BJ (cell line): ENCODE measurements at places on chromosomes 3 and 15.
A peak's percentile ranks its signal among the peaks of the same experiment; 100 is the strongest.

DNA sequence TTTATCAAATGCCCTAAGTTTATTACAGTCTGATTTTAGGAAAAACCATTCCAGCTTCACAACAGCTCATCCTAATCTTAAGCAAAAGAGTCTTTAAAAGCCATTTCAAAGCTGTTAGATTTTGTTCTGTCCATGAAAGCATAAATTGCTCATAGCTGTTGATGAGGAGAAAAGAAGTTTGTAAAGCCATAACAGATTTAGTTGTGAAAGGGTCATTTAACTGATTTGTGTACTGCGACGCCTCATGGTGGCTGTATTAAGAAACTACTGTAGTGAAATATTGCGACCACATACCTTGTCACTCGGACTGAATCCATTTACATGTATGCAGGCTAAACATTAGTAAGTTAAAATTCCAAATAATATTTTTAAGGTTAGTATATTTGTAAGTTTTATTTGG is 20.9 kb downstream of the BBX start:
- no peak for DNase-seq

DNA sequence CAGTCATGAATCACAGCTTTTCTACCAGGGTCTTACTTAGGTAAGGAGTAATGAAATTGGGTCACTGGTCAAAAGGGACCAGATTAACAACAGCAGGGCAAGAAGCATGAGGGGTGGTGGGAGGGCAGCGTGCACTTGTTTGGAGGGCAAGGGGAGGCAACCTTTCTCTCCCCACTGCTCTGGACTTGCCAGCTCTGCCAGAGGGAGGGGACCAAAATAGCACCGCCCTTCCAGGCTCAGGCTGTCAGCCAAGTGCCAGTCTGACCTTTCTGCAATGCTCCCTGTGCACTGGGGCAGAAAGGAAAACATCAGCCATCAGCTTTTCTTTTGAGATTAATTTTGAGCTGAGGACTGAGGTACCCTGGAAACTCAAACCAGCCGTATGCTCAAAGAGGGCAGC is 4.5 kb upstream of the ULK3 start:
- DNase-seq = no peak

- no peak for DNase-seq
These were observed 32.9 kb upstream of the FBLN2 start for GRCh38 chr3:13515786-13516759.

GRCh38 chr3:139227827-139228226 is 116.0 kb upstream of the MRPS22 start:
- no peak for DNase-seq

GRCh38 chr3:95334461-95334860 is 1271.6 kb downstream of the NSUN3 start:
- DNase-seq = no peak

- DNase-seq = no peak
These were observed 4.4 kb upstream of the VHL start for GRCh38 chr3:10137178-10137577.

DNA sequence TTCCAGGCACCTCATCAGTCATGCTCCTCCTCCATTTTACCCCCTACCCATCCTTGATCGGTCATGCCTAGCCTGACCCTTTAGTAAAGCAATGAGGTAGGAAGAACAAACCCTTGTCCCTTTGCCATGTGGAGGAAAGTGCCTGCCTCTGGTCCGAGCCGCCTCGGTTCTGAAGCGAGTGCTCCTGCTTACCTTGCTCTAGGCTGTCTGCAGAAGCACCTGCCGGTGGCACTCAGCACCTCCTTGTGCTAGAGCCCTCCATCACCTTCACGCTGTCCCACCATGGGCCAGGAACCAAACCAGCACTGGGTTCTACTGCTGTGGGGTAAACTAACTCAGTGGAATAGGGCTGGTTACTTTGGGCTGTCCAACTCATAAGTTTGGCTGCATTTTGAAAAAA is 52.6 kb downstream of the CAPN3 start:
- no peak for DNase-seq

DNA sequence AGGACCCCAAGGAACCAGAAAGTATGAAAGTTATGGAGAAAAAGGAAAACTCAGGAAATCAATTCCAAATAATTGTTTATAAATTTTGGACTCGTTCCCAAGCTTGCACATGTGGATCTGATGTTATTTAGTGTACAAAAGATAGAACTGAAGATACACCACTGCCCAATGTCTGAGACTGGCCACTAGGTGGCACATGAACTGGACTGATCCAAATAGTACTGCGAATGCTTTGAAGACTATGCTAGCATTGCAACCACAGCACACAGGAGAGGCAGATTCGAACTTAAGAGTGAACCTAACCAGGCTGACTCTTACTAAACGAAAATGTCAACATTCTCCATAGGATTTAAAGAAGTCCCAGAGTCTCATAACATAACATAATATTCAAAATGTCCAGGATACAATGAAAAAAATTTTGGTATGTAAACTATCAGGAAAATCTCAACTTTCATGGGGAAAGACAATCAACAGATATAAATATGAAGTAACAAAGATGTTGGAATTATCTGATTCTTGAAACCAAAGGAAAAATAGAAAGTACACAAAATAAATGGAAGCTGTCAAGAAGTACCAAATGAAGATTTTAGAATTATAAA is 596.7 kb downstream of the FGF12 start:
- no peak for DNase-seq

GRCh38 chr15:64894395-64895056 is 17.2 kb upstream of the ANKDD1A start:
- no peak for DNase-seq

GRCh38 chr3:121863801-121864200 is 28.8 kb downstream of the EAF2 start:
- no peak for DNase-seq

GRCh38 chr3:16277471-16277870 is 12.5 kb downstream of the OXNAD1 start:
- DNase-seq = peak; percentile 10

DNA sequence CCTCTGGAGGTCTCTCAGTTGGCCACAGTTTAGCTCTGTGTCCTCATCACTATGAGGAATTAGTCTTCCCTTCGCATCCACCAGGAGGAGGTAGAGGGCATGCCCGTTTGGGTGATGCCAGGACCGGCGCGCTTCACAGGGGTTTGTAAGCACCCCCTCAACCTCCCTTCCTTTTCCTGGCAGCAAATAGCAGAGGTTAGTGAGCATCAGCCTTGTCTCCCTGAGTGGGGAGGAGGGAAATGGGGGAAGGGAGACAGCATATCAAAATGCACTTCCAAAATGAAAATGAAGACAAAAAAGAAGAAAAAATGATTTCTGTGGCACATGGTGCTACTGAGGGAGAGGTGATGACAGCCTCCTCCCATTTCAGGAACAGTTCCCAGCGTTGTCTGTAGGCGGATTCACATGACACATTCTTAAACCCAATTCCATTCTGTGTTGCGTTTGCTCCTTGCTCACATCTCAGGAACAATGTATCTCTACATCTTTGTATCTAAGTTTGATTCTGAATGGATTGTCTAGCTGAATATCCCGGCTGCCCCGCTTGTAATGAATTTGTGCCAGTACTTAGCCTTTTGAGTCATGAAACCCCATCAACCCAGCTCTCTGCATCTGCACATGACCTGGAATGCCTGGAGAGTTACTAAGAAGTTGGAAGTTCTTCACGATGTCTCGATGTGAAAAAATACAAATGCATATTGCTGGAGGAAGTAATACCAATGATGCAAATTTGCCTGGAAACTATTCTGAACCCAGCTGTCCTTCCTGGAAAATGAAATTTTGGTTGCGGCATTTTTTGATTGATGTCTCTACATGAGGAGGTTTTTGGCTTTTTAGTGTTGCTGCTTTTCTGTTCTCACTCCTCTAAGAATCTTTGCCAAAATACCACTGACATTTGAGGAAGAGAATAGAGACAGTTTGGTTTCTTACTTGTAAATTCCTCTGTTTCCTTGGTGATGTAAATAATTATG is 45.2 kb downstream of the TYRO3 start:
- DNase-seq = peak; percentile 53

GRCh38 chr3:112416391-112417212 is 82.7 kb downstream of the BTLA start:
- DNase-seq = no peak

- no peak for DNase-seq
These were observed 25.4 kb downstream of the CFAP100 start for GRCh38 chr3:126419886-126420786.

DNA sequence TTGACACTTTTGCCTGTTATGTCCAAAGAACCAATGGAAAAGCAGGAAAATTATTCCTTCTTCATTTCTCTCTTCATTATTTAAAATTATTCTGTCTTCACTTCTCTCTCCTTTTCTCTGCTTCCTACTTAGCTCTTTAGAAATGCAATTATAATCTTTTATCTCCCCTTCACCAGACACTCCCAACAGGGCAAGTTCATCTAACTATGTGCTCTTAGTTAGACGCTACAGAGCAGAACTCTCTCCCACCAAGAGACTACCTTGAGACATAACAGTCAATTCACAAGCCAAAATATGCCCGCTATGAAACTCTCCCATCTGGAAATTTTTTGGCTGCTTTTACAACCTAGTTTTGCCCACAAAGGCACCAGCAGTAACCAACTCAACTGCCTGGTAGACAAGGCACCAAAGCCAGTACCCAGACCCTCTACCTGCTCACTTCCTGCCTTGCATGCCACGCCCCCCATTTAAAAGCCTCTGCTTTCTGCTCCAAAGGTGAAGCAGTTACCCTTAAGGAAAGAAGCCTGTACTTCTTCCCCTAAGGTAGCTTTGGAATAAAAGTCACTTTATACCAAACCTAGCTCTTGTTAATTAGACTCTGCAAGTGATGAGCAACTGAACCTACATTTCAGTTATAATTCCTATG is 28.1 kb downstream of the CCRL2 start:
- no peak for DNase-seq

GRCh38 chr3:166360720-166361119 is 523.5 kb upstream of the BCHE start:
- no peak for DNase-seq

- no peak for DNase-seq
These were observed 197.1 kb downstream of the UACA start for GRCh38 chr15:70566047-70566835.

GRCh38 chr3:42130329-42131070 is 39.3 kb downstream of the TRAK1 start:
- DNase-seq = no peak

- no peak for DNase-seq
These were observed 170.8 kb downstream of the IGSF11 start for GRCh38 chr3:118863731-118864322.

GRCh38 chr3:194880940-194881925 is 195.6 kb downstream of the FAM43A start:
- no peak for DNase-seq

DNA sequence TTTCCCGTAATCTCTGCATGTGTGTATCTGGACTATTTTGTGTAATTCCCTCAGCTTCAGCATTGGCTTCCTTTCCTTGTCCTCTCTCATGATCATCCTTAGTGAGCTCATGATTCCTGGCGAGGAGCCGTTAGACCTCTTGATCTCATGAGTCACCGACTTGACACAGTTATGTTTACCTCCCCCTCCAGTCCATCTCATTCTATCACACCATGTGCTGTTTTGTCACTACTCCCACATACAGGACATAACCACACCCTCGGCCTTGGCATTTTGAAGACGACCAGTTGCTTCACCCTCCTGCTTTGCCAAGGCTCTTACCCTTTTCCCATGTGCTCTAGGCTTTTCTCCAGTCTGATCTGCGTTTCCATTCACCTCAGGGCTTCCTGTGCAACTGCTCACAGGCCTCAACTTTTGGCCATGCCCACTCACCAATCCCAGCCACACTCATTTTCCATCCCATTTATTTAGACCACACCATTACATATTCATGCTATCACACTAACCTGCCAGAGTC is 41.5 kb downstream of the CP start:
- peak; percentile 99 for DNase-seq

DNA sequence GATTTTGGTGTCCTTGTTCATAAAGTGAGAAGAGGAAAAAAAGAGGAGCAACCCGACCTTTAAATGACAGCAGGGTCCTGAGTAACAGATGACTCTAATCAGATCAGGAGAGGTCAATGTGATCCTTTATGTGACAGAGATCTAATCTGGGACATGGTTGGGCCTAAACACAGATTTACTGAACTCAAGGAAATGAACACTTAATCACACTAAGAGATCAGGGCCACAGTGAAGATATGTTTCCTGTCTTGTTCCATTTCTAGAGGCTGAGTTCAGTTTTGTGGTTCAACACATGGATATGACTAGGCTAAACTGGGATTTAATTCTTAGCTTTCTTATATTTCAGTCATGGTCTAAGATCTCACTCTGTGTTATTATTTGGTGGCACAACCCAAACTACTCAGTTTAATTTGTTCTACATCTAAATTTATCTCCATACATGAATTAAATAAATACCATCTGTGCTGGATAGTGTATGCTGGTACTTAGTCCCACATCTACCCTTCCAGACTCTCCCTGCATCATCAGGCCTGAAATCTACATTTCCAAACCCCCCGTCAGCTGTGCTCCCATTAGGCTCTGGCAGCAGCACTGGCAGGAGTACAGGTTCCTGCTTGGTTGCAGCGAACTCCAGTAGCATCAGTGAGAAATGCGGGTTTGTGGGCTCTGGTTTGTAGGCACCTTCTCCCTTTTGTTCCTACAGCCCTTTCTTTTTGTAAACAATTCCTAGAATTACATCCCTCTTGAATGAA is 22.6 kb downstream of the SFMBT1 start:
- no peak for DNase-seq

- no peak for DNase-seq
These were observed 69.8 kb upstream of the PROK2 start for GRCh38 chr3:71854706-71855105.

DNA sequence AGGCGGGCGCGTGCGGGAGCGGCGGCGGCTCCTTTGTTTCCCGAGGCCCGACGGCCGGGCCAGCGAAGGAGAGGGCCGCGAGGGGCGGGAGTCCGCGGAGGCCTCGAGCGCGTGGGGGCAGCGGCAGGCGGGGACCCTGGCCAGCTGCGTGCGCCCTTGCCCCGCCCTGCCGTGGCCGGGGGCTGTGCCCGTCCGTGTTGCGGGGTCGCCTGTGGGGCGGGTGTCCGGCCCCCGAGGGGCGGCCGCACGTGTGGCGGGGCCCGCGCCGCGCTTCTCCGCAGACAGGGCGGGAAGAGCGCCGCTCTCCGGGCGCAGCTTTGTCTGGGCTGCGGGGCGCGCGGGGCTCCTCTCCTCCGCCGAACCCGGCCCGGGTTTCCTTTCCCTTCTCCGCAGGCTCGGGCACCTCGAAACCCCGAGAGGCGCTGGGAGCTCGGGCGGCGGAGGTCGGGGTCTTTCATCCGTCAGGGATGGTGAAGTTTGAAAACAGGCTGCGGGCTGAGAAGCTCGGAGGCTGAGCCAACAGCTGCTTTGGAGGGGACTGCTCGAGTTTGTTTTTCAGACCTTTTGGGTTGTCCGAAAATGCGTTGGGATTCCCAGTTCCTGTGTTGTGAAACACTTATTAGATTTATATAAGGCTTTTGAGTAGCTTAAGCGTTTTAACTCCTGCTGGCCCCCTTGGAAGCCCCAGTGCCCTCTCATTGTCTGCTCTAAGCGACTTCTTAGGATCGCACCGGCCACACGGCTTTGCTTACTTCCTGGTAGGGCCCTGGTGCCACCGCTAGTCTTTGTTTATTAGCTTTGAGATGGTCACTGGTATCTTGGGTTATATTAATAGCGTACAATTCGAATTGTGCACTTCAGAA is 817 bp downstream of the USP3 start:
- no peak for DNase-seq
